ENCODE measurements at places on chromosomes 16 and 17.

DNA sequence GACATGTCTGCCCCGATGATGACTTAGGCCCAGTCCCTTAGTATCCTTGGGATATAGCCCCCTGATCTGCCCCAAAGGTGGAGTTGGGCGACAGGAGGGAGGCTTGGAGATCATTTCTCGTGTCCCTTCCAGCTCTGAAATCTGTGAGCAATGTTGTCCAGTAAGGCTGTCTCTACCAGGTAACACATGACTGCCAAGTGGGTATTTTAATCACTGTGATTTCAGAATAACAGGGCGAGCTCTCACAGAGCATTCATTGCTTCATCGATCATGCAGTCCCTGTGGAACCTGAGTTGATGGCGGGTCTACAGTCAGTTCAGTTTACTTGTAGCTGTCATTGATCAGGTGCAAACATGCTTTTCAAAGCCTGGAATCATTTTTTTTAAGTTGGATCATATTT, 39.2 kb downstream of the KSR1 start:
- DNase-seq: no peak

- DNase-seq: no peak
Measured at GRCh38 chr17:45440161-45440778, 7.6 kb upstream of the ARHGAP27 start.

DNA sequence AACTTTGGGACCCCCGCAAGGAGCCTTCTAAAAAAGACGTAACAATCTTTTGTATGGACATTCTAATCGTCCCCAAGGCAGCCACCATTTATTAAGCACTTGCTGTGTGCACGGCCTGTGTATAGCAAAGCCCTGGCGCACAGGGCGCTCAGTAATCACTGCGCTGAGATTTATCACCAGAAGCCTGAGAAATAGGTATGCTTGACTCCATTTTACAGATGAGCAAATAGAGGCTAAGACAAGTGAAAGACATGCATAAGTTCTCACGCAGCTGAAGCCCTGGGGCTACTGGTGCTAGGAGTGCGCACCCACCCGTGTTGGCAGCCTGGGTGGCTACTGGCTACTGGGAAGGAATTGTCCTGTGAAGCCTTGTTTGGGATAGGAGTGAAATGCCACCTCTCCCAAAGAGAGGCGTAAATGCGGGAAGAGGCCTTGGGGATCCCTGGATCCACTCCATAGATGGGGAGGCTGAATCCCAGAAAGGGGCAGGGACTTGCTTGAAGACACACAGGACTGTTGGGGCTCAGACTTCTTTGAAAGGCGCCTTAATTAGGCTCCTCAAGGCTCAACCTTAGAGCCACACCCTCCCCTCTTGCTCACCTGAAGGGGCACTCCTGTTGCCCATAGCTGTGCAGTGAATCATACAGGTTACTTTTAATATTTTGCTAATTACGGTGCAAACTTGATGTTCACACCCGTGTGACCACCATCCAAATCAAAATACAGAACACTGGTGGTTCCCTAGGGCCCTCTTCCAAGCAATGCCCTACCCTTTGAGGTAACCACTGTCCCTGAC, 634 bp upstream of the NATD1 start:
- no peak for DNase-seq

DNA sequence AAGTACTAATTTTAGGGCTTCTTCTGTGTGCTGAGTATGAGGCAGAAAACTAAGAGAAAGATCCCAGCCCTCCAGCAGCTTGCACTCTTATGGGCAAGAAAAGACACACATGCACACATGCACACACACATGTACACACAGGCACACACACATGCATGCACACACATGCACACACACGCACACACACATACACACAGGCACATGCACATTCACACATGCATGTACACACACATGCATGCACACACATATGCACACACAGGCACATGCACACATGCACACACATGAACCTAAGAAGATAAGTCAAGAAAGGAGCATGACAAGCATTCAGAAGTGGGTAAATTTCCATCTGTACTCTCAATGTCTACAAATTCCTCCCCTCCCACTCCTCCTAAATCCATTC, 130.2 kb downstream of the IRX3 start:
- no peak for DNase-seq

Data from NCI-H524 treated with DMSO at 0.1 percent for 48 hours (cell line).